ENCODE measurements at places on chromosomes 12 and 14.
A peak's percentile ranks its signal among the peaks of the same experiment; 100 is the strongest.

GRCh38 chr12:11752403-11753149 is 103.1 kb downstream of the ETV6 start:
- no peak for DNase-seq

- DNase-seq: no peak
Observed at GRCh38 chr14:75418850-75419768, 8.7 kb upstream of the JDP2 start.

DNA sequence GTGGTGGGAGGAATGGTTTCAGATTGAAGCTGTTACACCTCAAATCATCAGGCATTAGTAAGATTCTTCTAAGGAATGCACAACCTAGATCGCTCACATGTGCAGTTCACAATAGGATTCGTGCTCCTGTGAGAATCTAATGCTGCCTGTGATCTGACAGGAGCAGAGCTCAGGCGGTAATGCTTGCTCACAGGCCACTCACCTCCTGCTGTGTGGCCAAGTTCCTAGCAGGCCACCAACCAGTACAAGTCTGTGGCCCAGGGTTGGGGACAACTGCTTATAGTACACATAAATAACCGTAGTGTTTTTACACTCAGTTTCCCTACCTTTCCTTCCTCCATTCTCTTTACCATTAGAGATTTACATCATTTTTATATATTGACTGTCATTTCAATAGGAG is 121.4 kb downstream of the SLCO1B3 start:
- DNase-seq: peak; percentile 5

DNA sequence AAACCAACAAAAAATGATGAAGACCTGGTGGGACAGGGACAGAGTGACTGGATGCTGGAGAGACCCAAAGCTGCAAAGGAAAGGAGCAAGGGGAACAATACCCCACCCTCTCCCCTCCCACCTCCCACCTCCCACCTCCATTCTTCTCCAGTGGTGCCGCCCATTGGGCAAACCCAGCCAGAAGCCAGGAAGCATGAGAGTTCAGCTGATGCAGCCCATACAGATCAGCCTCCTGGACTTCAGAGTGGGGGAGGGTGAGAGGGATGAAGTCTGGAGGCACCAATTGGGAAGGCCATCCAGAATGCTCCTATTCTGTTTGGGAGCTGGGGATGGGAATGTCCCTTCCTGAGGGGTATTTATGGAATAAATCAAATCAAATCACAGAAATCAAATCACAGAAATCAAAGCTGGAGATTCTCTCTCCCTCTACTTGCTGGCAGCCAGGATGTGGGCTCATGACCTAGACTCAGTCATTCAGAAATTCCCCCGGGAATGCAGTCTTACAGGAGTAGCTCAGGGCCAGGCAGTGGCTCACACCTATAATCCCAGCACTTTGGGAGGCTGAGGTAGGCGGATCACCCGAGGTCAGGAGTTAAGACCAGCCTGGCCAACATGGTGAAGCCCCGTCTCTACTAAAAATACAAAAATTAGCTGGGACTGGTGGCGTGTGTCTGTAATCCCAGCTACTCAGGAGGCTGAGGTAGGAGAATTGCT is 31.1 kb downstream of the IRF2BPL start:
- DNase-seq: peak; percentile 30

- peak; percentile 44 for DNase-seq
Observed at GRCh38 chr12:109393437-109394345, 46.0 kb downstream of the MYO1H start.

- DNase-seq: no peak
Observed at GRCh38 chr12:1915082-1915968, 3.1 kb downstream of the CACNA2D4 start.

DNA sequence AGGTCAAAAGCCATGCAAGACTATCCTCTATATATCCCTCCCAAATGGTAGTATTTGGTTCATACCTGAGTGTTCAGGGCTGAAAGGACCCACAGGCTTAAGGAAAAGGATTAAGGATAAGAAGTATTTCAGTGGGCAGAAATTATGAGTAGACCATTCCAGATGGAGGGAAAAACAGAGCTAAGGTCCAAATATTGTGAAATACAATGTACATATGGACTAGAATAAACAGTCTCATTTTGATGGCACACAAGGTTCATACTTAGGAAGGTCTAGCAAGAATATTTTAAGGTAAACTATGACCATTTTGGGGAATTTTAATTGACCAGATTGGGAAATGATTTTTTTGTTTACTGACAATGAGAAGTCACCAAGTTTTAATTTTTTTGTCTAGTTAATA is 124.6 kb downstream of the PRKD1 start:
- no peak for DNase-seq

GRCh38 chr14:19920021-19920657 is at the start of gene OR4K5:
Gene OR4K5, plus strand, starts transcription at chr14:19920607. Its CDS starts 0 bp downstream, at chr14:19920607.
- peak; percentile 6 for DNase-seq
